HTR-8/SVneo (cell line): ENCODE measurements at places on chromosomes 1 and 21.

- no peak for DNase-seq
Measured at GRCh38 chr1:176656257-176656995, 193.5 kb downstream of the PAPPA2 start.

GRCh38 chr1:17102232-17102631, 17.0 kb downstream of the PADI2 start:
- DNase-seq: no peak

- DNase-seq: no peak
Measured at GRCh38 chr1:31915438-31915837, 22.7 kb downstream of the PTP4A2 start.

- no peak for DNase-seq
Measured at GRCh38 chr1:194684636-194685035, 1498.2 kb upstream of the B3GALT2 start.

- DNase-seq: no peak
Measured at GRCh38 chr1:51345300-51345687, 14.9 kb upstream of the TTC39A start.

- no peak for DNase-seq
Measured at GRCh38 chr1:153680120-153680403, 1.6 kb downstream of the NPR1 start.

DNA sequence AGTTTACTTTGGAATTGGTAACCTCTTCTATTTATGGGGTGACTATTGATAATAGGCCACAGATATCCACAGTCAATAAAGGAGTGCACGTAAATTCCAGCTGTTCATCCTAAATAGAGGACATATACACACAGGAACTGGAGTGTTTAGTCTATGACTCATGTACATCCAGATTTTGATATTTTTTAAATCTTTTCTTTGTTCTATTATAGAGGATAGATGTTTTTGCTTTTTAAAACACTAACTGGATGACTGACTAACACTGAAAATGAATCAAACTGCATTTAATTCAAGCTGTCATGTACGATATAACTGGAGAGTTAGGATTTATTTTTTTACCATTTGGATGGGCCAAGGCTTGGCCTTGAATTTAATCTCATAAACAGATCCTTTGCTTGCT, 45.9 kb downstream of the RGL1 start:
- no peak for DNase-seq

DNA sequence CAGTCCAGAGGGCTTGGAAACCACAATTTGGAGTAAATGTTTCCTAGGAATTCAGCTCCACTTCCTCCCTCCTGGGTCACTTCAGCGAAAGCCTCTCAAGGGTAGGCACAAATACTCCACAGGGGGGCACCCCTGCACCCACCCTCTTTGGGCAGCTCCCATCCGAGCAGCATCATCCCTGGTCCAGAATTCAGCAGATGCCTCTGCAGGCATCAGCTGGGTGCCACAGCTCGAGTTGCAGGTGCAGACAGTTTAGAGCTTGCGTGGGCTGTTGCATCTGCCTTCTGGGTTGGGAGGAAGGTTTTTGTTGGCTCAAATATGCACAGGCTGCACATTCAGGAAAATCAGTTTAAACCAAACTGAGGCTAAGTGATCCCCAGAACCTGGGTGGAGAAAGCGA, 25.0 kb downstream of the KANK4 start:
- peak; percentile 42 for DNase-seq

DNA sequence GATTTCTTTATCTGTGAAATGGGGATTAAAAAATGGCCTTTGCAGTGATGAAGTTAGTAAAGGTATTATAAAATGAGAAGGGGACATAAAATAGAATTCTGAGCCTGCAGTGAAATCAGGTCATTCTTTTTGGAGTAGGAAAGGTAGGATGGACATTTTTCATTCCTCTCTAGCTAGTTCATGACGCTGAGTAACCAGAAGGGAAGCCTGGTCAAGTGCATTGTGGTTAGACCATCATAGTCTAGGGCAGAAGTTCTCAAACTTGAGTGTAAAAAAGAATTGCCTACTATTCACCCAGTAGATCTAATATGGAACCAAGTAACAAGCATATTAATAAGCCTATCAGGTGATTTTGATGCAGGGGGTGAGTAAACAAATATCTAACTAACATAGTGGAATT, 50.8 kb downstream of the TGFB2 start:
- no peak for DNase-seq

GRCh38 chr1:198919667-198920398, 281.0 kb downstream of the PTPRC start:
- DNase-seq: no peak

DNA sequence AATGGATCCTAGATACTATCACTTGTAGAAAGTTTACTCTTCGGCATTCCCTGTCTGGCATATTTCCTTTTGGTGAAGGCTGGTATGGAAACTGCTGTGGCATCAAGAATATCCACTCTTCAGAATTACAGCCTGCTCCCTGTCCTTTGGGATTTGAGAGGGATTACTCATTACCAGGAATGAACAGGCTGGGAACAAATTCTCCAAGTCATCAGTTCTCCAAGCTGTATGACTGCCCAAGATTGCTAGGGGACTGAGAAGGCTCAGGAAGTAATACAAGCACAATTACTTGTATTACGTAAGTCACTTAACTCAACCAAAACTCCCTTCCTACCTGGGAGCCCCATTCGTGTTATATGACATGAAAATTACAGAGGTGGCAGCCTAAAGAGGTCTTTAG, 49.6 kb downstream of the CD58 start:
- no peak for DNase-seq
